ENCODE measurements at places on chromosomes 5 and 9. TPM values are rescaled to one million over a fixed set of nuclear protein-coding genes. Genes with fewer than 3 reads are reported as not detected.

The LHX3 gene
- not detected for polyA plus RNA-seq

The BRINP1 gene
- polyA plus RNA-seq, result not detected

The NSMF gene
- polyA plus RNA-seq, result 45.4 TPM

The PCDHB13 gene
- 0.28 TPM for polyA plus RNA-seq

The CCDC171 gene
- polyA plus RNA-seq, result not detected

The ACOT12 gene
- not detected for polyA plus RNA-seq
